ENCODE measurements at places on chromosomes 7 and 10.

DNA sequence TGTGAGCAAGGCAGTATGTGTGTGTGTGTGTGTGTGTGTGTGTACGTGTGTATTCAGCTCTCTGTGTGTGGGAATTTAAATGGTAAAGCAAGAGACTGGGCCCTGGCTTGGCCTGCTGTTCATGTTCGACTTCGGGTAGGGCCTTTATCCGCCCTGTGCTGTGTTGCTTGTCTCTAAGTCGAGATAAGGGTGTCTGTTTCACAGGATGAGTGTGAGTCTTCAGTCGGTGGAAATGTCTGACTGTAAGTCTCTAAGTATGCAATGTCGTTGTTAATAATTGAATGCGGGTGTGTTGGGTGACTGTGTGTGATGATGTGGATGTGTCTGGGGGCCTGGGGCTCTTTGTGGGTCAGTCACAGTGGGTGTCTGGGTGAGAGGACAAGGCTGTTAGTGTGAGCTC is 34.8 kb downstream of the HIF1AN start:
- no peak for DNase-seq

GRCh38 chr10:107230887-107231286 is 66.4 kb upstream of the SORCS1 start:
- DNase-seq = no peak

GRCh38 chr10:123135415-123136141 is at the start of gene HMX3:
Gene HMX3, plus strand, starts transcription at chr10:123135970. Its CDS starts 81 bp downstream, at chr10:123136051.
- DNase-seq = no peak

- DNase-seq = peak; percentile 3
Observed at GRCh38 chr10:48215486-48216203, 58.9 kb downstream of the FRMPD2 start.

DNA sequence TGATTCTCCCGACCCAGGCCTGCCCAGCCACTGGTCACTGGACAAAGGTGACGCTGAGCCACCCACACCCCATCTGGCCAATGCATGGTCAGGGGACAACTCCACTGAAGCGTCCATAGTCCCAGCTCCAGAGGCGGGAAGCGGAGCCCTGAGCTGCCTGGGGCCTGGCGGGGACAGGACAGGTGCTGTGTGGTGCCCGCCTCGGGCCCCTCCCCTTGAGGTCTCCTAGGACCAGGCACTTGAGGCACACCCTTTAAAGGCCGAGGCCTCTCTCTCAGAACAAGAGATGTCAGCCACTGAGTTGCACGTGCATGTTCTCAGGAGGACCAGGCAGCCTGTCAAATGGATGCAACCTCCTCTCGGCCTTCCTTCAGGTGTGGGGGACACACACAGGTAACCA is 52.5 kb upstream of the PPP2R2D start:
- no peak for DNase-seq

GRCh38 chr7:7688310-7688709 is 30.1 kb downstream of the RPA3 start:
- no peak for DNase-seq

DNA sequence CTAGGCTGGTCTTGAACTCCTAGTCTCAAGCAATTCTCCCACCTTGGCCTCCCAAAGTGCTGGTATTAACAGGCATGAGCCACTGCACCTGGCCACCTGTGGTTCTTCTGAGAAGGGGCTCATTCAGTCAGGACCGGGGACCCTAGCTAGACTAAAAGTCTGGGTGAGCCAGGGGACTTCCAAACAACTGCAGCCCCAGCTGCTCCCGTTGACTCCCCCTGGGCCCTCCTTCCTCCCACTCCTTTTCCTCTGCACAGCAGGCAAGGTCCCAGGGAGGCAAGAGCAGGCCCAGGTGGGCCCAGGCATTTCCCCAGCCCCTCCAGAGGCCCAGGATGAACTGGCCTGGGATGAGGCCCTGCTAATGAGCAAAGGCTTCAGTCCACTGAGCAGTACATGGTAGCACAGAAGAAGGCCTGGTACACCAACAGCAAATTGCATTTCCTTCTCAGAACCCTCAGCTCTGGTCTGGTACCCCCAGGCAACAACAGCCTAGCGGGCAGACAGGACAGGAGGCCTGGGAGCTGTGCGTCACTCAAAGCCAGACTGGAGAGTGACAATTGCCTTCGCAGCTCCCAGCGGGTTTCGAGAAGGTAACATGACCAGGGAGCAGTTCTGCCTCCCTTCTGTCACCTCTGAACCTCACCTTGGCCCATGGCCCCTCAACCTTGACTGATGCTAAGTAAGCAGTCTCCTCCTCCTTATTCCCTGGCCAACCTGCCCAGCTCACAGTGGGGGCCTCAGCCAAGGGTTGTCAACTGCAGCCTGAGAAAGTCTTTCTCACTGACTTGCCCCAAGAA is 30.7 kb upstream of the HSPA12A start:
- no peak for DNase-seq

GRCh38 chr10:12733271-12733670 is 268.2 kb downstream of the CCDC3 start:
- no peak for DNase-seq
